ENCODE measurements at places on chromosomes 6 and 20.

GRCh38 chr6:40558102-40558501, 29.1 kb downstream of the LRFN2 start:
- no peak for DNase-seq

DNA sequence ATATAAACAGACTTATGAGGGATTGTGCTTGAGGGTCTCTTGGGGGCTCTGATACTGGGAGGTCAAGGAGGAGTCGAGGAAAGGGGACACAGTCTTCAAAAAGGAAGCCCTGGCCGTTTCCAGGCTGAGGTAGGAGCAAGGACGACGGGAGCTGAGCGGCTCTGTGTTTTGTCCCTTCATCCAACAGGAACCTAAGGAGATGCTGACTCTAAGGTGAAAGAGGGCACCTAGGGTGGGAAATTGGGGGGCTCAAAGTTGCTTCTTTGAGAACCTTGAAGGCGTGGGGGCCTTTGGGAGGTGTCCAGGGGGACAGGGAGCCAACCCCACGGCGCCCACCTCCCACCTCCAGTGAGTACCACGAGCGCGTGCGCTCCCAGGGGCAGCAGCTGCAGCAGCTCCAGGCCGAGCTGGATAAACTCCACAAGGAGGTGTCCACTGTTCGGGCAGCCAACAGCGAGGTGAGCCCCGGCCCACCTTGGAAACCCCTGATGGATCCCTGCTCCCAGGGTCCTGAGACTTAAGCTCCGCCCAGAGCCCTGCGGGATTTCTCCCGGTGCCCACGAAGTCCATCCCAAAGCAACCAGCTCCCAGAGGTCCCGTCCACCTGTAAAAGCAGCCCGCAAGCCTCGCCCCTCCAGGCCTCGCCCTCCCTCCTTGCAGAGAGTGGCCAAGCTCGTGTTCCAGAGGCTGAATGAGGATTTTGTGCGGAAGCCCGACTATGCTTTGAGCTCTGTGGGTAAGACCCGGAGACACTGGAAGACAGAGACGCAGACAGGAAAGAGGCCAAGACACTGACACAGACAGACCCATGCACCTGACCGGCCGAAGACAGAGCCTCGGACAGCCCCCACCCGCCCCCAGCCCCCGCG, 2.9 kb downstream of the SPAG4 start:
- DNase-seq, result peak; percentile 37

DNA sequence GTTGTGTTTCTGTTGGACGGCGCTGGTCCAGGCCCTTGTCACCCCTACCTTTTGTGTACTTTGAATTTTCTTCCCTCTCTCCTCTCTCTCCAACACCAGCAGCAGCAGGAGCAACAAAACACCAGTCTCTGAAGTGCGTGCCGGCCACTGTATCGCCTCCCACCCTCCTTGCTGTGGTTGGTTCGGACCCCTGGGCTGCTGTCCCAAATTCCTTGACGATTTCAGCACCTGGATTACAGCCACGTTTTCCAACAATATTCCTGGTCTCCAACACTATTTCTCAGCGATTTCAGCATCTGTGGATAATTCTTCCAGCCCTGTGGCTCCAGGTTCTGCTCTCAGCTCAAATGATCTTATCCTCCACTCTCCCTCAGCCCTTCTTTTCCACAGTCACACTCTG, 11.8 kb downstream of the MAS1 start:
- no peak for DNase-seq

DNA sequence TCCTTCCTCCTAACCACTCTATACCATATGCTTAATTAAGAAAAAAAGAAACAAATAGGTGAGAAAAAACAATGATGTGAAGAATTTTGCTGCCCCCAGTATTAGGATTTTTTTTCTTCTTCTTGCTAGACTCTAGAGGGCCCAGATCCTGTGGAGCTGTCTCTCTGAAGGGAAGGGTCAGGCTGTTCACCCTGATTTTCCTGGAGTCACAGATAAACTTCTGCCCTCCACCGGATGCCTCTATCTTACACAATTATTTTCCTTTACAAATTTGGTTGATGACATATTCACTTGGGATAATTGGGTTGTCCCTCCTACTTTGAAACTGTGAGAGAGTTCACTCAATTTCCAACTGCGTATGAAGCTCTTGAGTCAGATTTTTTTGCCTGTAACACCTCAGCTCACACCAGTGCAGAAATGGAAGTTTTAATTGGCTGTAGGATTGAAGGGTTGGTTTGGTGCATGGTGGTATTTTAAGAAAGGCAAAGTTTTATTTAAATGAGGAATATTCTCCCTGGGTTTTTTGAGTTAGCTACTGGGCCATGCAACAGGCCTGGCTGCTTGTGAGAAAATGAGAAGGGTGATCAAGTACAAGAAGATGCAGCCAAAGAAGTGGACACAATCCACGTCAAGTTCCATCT, 73.7 kb upstream of the ESR1 start:
- no peak for DNase-seq

DNA sequence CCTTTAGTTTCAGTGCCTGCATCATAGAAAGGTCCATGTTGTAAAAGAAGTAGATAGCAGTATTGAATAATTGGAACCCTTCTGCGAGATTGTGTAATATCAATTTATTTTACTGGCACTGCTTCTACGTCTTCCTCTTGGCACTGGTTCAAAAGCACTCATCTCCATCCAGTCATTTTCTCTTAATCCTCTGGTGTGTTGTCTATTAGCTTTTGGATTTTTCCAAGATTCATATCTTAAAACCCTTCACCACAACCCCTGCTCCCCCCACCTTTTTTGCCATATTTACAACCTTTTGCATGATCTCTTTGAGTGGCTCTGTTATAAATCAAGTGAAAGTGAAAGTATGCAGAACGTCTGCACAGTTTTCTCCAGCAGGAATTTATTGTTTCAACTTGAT, 76.6 kb upstream of the HSF2 start:
- DNase-seq, result no peak

- DNase-seq, result no peak
Measured at GRCh38 chr20:62134735-62135231, 8.4 kb downstream of the PSMA7 start.

- DNase-seq, result no peak
Measured at GRCh38 chr6:107853230-107853629, 29.1 kb upstream of the SCML4 start.

DNA sequence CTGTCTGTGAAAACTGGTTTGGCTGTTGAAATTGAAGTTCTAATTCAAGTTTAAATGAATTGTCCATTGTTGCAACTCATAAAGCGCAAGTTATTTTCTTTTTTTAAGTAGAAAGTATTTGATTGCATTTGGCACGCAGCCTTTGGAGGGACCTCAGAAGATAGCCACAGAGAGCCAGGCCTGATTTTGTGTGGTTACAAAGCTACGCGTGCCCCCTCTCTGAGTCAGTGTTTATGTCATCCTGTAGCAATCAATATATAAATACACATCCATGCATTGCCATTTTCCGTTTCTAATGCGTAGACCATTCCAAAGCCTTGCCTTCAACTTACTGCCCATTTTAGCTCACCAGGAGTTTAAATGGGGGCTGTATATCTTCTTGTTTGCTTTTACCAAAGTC, 173.2 kb downstream of the TMEM242 start:
- DNase-seq, result no peak

DNA sequence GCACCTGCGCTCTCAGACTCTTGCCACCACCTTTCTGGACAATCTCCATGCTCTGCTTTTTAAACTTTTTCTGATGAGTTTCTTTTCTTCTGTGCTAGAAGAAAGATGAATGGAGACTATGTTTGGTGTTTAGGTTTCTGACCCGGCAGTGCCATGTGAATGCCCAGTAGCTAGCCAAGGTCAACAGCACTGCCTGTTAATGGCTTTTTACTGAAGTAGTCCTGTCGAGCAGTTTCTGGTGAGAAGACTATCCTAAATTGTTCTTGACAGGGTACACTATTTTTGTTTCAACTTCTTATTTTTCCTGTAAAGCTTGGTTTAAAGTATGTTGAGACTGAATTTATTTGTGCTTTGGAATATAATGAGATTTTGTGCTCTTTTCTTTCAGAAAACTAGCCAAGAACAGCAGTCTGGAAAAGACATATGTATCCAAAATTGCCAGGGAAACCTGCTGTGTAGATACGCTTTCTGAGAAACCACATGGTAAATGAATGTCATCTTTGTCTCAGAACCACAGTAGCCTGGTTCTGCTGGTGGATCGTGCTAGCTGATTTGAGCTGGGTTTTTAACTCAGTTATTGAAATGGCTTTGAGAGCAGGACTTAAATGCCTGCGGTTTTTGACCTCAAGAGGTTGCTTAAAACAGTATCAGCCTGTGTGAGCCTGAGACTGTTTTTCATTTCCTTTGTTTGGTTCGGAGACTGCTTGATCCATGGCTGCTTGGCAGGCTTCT, 48.1 kb downstream of the KCNS1 start:
- peak; percentile 41 for DNase-seq

GRCh38 chr6:89711801-89712200, 73.3 kb upstream of the LYRM2 start:
- DNase-seq, result no peak

GRCh38 chr6:109503327-109504224, 20.6 kb upstream of the ZBTB24 start:
- DNase-seq, result no peak

- no peak for DNase-seq
Measured at GRCh38 chr20:15923030-15923776, 650.0 kb downstream of the KIF16B start.

DNA sequence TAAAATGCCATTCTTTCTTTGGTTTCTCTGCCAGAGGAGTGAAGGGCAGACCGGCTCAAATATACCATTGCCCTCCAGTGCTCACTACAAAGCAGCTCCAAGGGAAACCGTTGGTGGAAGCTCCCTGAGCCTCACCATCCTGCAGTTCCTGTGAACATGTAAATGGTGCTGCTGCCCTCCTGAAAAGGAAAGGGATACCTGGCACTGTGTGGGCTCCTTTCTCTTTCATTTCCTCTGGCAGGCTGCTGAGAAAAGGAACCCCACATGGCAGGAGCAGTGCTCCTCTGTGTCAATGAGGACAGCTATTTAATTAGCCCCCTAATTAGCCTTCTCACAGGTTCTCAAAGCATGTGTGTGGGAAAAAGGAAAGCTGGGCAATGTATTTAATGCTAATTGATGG, 142.5 kb downstream of the KLHL32 start:
- no peak for DNase-seq

DNA sequence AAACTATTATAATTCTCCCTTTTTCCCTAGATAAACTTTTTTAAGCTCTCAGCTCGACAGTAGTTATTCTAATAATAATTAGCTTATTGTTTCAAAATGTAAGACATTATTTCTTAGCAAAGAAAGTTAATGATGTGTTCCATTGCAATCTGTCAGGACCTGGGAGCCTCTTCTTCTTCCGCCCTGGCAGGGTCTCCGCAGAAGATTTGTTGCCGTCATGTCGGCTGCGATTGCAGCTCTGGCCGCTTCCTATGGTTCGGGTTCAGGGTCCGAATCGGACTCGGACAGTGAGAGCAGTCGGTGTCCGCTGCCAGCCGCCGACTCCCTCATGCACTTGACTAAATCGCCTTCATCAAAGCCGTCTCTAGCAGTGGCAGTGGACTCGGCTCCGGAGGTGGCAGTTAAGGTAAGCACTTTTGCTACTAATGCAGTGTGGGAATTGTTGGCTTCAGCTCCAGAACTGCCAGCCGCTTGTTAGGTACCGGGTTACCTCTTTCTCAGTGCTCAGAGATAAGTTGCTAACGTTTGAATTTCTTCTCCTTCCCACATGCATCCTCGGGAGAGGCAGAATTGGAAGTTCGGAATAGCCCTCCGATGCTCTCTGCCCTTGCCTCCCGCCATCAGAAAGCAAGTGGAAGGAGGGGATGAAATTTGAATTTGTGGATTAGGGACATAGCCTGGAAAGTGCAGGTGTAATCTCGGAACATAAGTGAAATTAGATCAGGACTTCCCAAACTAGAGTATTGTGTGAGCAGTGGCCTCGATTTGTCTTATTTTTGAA, at the start of gene CDC40:
TSS of gene CDC40 (plus strand) at position 200 of the 781 bp plus-strand sequence. CDS start at position 218, 18 bp downstream.
- peak; percentile 67 for DNase-seq

GRCh38 chr6:43806043-43806757, 36.2 kb downstream of the VEGFA start:
- DNase-seq, result no peak

DNA sequence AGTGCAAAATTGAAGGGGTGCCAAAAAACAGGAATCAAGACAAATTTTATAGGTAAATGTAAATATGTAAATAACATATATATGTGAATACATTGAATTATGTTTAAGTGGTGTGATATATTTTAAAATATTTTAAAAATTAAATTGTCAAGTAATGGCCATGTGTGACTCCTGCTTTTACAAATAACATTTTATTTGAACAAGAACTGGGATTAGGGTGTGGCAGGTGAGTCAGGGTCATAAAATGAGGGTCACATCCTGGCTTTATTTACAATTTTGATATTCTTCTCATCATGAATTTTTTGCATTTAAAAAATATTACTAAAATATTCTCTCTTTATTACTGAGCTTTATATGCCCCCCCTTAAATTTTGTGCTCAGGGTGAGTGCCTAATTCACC, 601.1 kb upstream of the MAN1A1 start:
- DNase-seq, result no peak

- no peak for DNase-seq
Measured at GRCh38 chr6:89302195-89302770, 12.8 kb downstream of the GABRR2 start.

Measured in activated CD4-positive, alpha-beta memory T cell treated with anti-CD3 and anti-CD28 coated beads for 36 hours (primary cell).